Activated CD4-positive, alpha-beta T cell treated with anti-CD3 and anti-CD28 coated beads, Interleukin-2, amount 10 ng/mL, durations not matched to agents 7 days and 5 days (primary cell): ENCODE measurements at places on chromosomes 4 and X. TPM values are rescaled to one million over a fixed set of nuclear protein-coding genes. Genes with fewer than 3 reads are reported as not detected.

DNA sequence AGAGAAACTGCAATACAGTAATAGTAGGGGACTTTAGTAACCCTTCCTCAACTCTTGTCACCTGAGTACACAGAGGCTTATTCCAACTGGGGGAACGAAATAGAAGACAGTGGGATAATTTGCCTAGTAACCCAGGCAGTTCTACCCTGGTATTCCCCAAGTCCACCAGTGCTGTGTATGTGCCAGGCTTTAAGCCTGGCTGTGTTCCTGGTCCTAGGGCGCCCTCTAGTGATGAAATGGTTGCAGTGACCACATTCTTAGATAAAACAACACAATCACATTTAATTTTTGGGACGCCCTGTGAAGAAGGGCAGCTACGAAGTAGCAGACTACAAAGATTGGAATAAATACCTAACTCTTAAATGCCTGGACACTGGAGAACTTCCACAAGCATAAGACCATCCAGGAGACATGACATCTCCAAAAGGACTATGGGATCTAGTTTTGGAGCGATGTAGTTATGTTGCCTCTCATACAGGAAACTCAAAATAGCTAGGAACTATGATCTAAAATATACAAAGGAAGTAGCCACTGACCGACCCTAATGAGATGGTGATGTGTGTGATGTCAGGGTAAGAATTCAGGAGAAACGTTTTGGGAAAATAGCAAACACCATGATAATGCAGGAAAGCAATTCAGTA lies 288.5 kb upstream of the ZCCHC13 start:
- H3K4me3 ChIP-seq, result no peak overlapping the region
- no peaks in the 10 kb centered on the region for H3K36me3 ChIP-seq

DNA sequence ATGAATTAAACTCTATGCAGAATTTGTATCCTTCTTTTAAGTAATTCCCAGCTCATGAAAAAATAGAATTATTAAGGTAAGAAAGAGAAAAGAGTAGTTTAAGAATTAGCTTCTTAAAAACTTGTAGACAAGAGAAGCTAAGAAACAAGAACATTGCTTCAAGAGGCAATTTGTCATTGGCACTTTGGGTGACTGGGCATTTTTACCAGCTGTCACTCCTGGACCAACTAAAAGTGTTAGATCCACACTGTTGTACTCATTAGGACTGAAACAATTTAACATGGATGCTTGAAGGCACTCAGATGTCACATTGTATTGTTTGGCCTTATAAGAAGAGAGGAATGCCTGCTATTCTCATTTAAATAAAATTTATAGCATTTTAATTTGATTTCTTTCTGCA lies 7.4 kb downstream of the COL25A1 start:
- H3K27ac ChIP-seq, result no peak overlapping the region
- H3K27me3 ChIP-seq, result peaks cover 40% of the 10 kb centered on the region
- no peaks in the 10 kb centered on the region for H3K36me3 ChIP-seq
- H3K4me3 ChIP-seq, result no peak overlapping the region
- no peaks in the 10 kb centered on the region for H3K4me1 ChIP-seq

- no peak overlapping the region for H3K27ac ChIP-seq
- H3K4me1 ChIP-seq, result no peaks in the 10 kb centered on the region
Measured at GRCh38 chr4:30948653-30949052, 228.5 kb downstream of the PCDH7 start.

DNA sequence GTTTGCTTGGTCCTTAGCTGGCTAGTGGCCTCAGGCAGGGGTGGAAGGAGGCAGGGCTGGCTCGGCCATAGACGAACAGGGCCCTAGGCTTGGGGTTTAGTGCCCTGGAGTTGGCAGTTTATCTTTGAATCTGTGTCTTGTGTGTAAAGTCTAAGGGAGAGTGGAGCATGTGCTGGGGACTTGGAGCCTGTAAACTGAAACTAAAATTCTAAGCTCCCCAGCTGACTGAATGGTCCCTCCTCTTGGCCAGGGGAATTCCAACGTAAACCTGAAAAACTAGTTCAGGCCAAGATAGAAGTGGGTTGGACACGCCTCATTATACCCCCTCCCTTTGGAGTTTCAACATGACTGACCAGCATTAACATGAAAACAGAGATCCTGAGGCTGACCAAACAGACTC lies 46.1 kb upstream of the GPR78 start:
- H3K36me3 ChIP-seq, result no peaks in the 10 kb centered on the region
- H3K4me3 ChIP-seq, result no peak overlapping the region

BEX3 gene
- 5.4 TPM for total RNA-seq

GRCh38 chr4:41506130-41506529 lies 31.8 kb upstream of the LIMCH1 start:
- no peaks in the 10 kb centered on the region for H3K27me3 ChIP-seq
- H3K27ac ChIP-seq, result no peak overlapping the region
- no peaks in the 10 kb centered on the region for H3K36me3 ChIP-seq
- no peak for DNase-seq
- no peak overlapping the region for H3K4me3 ChIP-seq

TRO gene
- 0.54 TPM for total RNA-seq

LINC00632 gene
- total RNA-seq, result 14.3 TPM

MYOZ2 gene
- not detected for total RNA-seq
